ENCODE measurements at places on chromosomes 1 and 21.

- no peak for DNase-seq
These were observed 89.5 kb downstream of the DENND1B start for GRCh38 chr1:197685785-197686184.

DNA sequence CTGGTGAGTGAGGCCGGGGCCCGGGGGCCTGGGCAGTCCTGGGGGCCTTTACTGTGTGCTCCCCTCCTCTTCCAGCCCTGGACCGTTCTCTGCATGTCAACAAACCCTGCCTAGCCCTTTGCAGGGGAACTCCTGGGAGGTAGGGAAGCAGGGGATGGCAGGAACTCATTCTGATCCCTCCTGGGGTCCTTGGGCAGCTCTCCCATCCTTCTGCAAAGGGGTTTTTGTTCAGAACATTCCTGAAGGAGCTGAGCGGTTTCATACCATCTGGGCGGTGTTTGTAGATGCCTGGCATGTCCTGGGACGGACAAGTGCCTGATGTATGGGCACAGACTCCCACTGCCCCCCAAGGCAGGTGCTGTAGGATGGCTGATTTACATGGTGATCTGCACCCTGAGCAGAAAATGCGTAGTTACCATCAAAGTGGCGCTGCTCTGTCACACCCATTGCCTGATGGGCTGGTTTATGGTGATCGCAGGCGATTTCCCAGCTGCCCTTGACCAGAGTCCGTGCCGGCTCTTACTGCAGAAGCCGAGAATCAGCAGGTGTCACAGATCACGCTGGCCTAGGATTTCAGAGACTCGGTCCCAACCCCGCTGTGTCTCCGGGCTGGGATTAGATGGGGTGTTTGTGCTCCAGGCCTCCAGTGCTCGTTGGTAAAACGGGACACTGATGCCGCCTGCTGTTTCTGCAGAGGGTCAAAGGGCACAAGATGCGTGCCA is 71.6 kb upstream of the TRAPPC10 start:
- no peak for DNase-seq

GRCh38 chr1:214372092-214372491 is 91.1 kb downstream of the SMYD2 start:
- DNase-seq: no peak

DNA sequence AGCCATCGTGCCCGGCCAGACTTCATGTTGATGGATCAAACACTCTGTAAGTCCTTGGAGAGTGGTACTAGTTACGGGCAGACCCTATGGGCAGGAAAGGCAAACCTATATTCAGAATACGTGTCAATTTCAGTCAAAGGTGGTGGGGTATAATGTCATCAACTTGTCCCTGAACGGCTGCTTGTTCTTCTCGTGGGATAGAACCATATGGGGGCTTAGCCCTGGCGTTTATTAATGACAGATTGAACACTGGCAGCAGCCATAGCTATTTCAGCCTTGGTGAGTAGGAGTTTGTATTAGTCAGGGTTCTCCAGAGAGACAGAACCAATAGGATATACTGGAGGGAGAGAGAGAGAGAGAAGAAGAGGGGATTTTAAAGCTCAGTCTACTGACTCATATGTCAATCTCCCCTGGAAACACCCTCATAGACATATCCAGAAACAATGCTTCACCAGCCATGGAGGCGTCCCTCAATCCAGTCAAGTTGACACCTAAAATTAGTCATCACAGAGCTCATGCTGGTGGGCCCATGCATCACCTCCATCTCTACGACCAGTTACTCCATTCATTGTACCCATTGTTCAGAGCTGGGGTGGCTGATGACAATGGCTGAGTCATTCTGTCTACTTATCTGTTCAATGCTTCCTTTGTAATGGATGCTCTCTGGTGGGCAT is 16.1 kb upstream of the AQP10 start:
- no peak for DNase-seq

GRCh38 chr1:18271336-18271735 is 163.7 kb downstream of the IGSF21 start:
- no peak for DNase-seq

GRCh38 chr1:208272311-208272710 is 28.1 kb upstream of the PLXNA2 start:
- no peak for DNase-seq

- DNase-seq: no peak
These were observed 49.3 kb downstream of the STX6 start for GRCh38 chr1:180973369-180973768.

DNA sequence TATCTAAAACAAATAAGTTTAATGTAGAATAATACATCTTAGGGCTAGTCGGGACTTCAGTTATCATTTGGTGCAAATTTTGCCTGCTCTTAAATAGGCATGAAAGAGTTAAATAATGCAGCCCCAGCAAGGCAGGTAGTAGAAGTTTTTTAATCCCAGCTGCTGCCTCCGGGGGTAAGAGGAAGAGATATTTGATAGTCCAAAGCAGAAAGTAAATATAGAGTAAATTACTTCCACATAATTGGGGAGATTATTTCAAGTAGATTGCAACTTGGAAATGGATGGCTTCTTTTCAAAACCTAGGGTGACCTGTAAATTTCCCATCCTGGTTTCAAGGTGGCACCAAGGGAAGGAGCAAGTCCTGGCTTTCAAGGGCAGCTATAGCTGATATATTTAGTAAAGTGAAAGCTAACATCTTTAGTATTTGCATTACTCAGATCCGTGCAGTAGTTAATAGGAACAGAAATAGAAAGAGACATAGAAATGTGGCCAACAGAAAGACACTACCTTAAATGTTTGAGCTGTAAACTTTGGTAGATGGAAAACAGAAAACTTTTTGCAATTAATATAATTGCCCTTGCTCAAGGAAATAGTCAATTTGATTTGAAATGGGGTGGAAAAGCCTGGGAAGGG is 109.1 kb downstream of the LMO4 start:
- no peak for DNase-seq

DNA sequence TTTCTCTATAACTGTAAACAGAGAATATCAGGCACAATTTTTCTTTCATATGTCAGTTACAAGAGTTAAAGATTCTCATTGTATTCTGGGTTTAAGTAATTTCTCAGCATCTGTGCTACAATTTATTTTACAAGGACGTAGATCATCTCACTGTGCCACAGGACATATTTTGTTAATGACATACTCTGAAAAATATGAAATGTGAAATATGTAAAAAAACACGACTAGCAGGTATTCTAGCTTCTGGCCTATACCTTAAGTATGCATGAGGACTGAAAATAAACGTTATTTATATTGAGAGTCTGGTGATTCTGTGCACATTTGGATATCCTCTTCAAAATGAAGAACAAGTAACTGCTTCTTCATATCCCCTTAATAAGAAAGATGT is 308.8 kb downstream of the BRINP3 start:
- DNase-seq: no peak

DNA sequence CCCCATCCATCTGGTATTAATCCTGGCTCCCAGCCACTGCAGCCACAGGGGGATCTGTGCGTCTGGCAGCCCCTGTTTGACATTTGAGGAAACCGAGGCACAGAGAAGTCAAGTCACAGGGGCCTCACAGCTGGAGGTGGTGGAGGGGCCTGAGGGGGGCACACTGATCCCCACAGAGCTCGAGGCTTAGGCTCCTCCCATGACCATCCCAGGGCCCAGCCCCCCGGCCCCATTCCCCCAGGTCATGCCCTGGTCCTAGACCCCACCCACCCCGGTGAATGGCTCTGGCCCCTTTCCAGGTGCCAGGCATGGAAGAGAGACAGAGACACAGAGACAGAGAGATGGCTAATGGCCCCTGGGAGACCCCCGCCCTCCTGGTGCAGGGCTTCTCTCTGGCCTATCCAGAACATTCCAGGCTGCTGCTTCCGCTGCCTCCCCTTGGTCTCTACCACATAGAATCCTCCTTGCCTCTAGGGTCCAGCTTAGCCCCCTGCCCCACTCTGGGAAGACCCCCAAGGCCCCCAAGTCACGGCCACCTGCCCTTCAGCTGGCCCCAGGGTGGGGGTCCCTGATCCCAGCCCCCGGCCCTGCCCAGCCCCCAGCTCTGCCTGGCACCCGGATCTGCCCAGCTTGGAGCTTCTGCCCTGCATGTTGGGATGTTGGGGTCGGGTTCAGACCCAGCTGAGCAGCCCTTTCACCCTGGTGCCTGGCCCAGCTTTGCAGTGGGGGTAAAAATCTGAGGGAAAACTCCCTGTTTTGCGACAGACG is 29.2 kb upstream of the LRRC3 start:
- DNase-seq: no peak
